ENCODE measurements at places on chromosomes 12 and 14.
A peak's percentile ranks its signal among the peaks of the same experiment; 100 is the strongest.

GRCh38 chr12:105234197-105234596 is 1.8 kb downstream of the APPL2 start:
- no peak for DNase-seq

DNA sequence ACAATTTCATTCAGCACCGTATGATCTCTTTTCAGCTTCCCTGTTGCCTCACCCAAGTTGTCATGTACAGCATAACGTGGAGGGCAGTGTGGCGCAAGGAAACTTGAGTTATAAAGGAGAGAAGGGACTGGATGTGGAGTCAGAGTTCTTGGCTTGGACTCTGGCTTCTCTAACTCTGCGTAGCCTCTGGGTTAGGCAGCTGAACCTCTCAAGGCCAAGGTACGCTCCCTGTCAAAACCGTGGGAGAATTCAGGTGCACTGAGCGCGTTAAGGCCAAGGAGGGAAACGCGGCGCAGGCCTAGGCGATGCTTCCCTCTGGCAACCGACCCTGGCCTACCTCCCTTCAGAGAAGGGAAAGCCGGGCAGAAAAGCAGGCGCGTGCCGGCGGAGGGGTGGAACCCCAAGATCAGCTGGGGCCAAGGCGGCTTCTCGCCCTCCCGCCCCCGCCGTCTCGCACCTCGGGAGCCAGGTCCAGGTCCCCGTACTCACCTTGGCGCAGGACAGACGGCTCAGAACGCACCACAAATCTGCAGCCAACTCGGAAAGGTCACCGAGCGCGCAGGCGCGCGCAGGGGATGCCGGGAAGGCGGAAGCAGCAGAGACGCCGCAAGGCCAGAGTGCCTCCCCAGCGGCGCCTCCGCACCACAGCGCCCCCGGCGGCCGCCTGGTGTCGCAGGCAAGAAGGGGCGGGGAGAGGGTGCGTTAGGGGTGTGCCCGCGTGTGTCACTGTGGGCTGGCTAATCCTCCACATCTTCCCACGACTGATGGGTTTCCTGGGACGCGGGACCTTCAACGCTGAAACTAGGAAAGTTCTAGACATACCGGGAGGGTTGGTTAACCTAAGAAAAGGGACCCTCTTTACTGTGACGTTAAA is 7.0 kb upstream of the TDRD9 start:
- peak; percentile 86 for DNase-seq

DNA sequence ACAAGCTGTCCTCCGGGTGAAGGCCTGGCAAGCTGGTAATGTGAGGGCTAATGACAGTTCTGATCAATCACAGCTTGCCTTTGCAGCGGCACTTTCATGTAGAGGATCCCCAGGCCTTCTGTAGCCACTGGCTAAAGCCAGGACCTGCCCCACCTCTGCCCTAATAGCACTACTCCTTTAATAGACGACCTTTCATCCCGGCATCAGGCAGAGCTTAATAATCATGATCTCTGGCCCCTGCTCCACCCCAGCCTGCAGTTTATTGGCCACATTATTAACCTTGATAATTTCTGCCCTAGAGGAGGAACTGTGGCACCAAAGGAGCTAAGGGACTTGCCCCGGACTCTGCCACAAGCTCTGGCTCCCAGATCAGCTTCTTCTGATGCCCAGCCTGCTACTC is 142.3 kb upstream of the TBX3 start:
- DNase-seq = no peak

- DNase-seq = no peak
Observed at GRCh38 chr14:87113286-87113685, 879.7 kb downstream of the GALC start.

- no peak for DNase-seq
Observed at GRCh38 chr12:77724367-77724957, 106.2 kb upstream of the NAV3 start.

DNA sequence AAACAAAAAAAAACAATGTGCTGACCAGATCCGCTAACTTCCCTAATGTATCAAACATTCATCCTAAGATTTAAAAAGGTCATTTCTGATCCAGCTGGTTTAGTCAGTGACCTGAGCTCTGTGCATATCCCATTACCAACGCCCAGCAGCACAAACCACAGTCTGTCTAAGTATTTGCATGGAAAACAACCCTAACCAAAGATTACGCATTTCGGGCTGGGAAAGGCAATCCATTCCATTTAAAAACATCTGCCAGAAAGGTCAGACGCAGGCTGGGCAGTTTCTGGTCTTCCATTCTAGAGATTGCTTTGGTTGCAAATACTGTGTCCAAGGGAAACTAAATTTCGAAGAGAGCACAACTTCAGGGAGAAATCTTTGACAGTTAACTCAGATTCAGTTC is 234.9 kb downstream of the FLRT2 start:
- no peak for DNase-seq

- DNase-seq = no peak
Observed at GRCh38 chr14:99006276-99006675, 265.7 kb downstream of the BCL11B start.

DNA sequence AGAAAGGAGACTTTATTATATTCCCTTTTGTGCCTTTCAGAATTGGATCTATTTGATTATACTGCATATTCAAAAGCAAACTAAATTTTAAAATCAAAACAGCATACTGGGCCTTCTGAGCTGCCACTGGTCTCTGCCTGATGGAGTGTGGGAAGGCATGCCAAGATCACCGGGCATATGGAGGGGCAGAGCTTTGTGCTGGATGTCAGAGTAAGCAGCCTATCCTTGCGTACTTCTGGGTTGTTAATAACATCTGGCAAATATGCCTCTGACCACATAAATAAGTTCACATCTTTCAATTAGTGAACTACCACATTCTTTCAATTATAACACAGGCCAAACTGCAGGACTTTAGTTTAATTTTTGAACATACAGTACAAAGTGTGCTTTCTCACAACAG is 18.3 kb downstream of the MLH3 start:
- DNase-seq = no peak

- DNase-seq = no peak
Observed at GRCh38 chr14:104766863-104767633, 14.1 kb downstream of the SIVA1 start.

DNA sequence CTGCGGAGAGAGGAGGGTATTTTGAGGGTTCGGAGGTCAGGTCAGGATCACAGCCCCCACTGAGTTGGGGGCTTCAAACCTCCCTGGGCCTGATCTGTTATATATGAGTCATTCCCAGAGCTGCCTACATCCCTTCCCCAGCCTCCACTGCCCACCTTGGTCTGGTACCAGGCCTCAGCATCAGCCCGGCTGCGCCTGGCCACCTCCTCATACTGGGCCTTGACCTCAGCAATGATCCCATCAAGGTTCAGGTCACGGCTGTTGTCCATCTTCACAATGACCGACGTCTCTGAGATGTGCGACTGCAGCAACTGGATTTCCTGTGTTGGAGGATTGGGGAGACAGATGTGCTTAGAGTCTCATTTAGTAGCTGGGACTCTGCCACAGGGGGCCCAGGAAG is 4.2 kb downstream of the KRT84 start:
- no peak for DNase-seq

GRCh38 chr14:106395456-106396050 is 869.2 kb downstream of the TMEM121 start:
- no peak for DNase-seq

GRCh38 chr12:68483592-68484383 is 126.9 kb upstream of the RAP1B start:
- no peak for DNase-seq

GRCh38 chr12:85828576-85828975 is 7.6 kb downstream of the RASSF9 start:
- DNase-seq = no peak

DNA sequence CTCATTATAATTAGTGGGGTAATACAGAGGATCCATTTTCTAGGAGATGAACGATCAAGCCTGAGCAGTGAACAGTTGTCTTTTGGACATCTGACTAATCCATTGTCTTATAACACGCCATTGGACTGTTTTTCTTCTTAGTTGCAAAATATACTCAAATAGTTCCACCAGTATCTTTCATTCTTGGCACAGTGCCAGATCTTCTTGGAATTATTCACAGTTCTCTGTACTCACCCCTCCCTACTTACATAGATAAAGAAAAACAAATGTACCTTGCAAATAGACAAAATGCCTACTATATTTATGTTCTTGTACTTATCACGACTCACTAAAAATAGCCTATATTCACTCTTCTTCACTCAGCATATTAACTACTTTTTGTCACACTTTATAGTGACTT is 3.8 kb downstream of the CBLN3 start:
- DNase-seq = no peak

GRCh38 chr14:51653079-51653774 is 1.5 kb downstream of the FRMD6 start:
- no peak for DNase-seq

DNA sequence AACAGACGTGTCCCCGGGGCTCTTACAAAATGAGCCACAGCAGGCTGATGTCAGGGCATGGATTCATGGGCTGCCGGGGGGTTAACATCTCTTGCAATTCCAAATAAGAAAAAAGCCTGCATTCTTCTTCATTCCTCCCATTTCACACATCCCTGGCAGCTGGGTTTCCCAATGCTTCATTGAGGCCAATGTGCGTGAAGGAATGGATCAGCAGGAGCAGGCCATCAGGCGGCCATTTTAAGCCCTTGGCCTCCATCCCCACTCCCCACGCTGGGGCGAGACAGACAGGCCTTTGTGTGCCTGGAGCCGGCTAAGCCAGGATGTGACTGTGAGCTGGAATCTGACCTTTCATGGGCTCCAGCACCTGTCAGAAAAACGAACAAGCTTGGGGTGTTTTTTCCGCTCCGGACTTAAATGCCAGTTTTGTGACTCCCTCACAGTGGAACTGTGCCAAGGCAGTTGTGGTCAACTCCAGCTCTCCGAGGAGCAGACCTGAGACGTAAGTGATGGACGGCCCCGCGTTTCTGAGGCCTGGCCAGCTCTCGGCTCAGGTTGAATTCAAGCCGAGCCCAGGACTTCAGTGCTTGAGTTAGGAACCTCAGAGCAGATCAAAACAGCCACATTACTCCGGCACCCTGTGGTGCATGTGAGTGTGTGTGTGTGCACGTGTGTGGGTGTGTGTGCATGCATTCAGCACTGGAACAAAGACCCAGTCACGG is 133.1 kb downstream of the TMEM30B start:
- no peak for DNase-seq

DNA sequence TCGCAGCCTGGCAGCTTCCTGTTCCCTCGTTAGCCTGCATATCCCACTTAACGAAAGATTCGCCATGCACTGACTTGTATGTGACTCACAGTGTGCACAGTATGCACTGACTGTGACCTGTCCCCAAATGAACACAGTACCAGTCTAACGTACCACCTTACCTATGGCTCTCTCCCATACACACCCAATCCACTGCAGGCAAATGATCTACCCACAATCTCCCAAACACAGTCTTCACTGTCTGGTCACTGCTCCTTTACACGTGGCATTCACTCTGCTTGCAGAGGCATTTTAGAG is 163.5 kb upstream of the EEA1 start:
- no peak for DNase-seq

GRCh38 chr12:54398995-54399793 is 14.7 kb upstream of the ZNF385A start:
- DNase-seq = peak; percentile 76

GRCh38 chr12:81221681-81222080 is 143.8 kb downstream of the ACSS3 start:
- DNase-seq = no peak

GRCh38 chr12:64720884-64721283 is 38.3 kb downstream of the GNS start:
- no peak for DNase-seq

DNA sequence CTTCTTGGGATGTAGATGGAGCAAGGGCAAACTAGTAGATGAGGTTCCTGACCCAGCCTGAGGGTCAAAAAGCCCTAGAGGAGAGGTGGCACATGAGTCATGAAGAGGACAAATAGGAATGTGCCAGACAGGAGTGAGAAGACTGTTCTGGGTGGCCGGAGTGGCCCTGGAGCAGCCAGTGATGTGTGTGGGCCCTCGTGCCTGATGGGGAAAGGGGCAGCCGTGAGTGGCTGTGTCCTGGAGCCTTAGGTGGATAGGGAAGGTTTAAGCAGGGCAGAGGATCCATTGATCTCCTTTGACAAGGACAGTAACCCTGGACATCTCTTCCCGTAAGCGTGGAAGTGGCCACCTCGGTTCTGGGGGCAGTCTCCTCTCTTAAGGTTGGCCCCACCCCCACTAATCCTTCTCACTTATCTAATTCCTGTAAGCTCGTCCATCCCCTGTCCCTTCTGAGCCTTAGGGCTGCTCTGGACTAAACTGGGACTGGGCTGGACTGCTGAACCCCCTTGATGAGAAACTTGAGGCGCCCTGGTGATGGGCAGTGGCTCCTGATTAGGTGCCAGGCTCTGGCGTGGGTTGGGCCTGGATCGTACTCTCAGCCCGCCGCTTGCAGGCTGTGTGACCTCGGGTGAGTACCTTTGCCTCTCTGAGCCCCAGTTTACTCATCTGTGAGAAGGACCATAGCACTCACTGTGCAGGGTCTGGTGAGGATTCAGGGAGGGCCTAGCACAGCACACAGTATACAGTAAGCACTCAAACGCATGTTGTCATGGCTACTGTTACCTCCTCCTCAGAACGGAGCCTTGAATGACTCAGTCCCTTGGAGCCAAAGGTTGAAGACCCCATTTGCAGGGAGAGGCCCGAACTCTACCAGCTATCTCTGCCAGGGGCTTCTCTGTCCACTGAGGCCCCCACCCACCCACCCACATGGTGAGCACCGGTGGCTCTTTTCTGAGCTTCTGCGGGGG is 4.0 kb downstream of the FAM222A start:
- no peak for DNase-seq

- DNase-seq = no peak
Observed at GRCh38 chr14:69040353-69040752, 61.3 kb upstream of the ACTN1 start.

DNA sequence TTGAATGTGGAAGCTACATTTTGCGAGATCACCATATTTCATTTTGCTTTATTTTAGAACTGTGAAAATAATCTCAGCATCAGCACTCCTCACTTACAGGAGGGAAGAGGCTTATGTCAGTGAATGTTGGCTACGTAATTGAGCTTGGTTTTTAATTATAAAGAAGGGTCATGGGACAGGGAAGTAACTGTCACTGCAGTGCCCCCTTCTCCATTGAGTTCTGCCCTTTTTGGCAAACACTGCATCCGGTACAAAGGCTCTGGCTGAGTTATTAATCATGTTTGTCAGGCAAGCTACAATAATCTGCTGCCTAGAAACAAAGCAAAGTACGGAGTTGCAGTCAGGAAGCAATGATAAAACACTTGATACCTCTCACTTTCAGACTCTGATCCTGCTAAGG is 546.7 kb downstream of the SNAPC1 start:
- no peak for DNase-seq

DNA sequence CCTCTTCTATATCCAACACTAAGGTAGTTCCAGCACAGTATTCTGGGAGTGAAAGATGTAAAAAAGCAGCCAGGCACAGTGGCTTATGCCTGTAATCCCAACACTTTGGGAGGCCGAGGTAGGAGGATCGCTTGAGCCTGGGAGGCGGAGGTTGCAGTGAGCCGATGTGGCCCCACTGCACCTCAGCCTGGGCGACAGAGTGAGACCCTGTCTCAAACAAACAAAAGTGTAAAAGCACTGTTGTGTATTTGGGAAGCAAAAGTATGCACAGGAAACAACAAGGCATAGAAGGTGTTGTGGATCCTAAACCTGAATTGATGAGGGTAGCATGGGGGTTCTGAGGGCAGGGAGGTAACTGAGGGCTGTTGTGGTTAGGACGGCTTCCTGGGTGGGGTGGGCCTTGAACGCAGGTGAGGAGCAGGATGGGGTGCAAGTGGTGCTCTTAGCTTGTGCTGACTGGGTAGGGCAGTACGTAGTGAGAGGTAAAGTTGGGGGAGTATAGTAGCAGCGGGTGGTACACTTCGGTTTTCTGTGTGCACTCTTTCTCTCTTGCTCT is 64.2 kb downstream of the RASSF3 start:
- DNase-seq = no peak

Data from stimulated activated CD4-positive, alpha-beta T cell treated with anti-CD3 and anti-CD28 coated beads, Interleukin-12 subunit alpha, Interleukin-12 subunit beta, amount 100 ng/mL, for 48 hours (primary cell).